ENCODE measurements at places on chromosomes 1 and 21. TPM values are rescaled to one million over a fixed set of nuclear protein-coding genes. Genes with fewer than 3 reads are reported as not detected.

SPATC1L gene
- total RNA-seq = 58.8 TPM

GRCh38 chr21:45470773-45471524 lies 66.0 kb downstream of the COL18A1 start:
- no peak for DNase-seq

- DNase-seq = no peak
These were observed 56.9 kb upstream of the SLC25A33 start for GRCh38 chr1:9482403-9482802.

- no peak for DNase-seq
These were observed 132.7 kb downstream of the DMRTB1 start for GRCh38 chr1:53591924-53592323.

- DNase-seq = no peak
These were observed 42.1 kb upstream of the LAX1 start for GRCh38 chr1:203722909-203723308.
